ENCODE measurements at places on chromosomes 3 and 15.

DNA sequence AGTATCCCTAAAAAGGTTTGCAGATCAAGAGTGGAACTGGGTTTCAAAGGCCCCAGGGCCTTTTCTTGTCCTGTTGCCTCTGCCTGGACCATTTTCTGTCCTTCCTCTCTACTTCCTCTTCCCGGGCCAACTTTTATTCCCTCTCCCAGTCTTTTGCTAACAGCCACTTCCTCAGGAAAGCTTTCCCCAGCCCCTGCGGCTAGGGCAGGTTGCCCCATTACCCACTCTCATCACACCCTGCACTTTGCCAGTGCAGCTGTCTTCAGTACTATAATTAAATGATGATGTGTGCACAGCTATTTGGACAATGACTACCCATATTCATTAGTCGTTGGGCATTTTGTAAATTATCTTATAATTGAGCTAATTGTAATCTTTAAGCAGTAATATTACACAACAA lies 150.5 kb upstream of the THBS1 start:
- DNase-seq, result no peak

- no peak for DNase-seq
Observed at GRCh38 chr3:9730657-9731205, 804 bp upstream of the BRPF1 start.

GRCh38 chr3:170542704-170543103 lies 43.2 kb downstream of the SLC7A14 start:
- DNase-seq, result no peak

DNA sequence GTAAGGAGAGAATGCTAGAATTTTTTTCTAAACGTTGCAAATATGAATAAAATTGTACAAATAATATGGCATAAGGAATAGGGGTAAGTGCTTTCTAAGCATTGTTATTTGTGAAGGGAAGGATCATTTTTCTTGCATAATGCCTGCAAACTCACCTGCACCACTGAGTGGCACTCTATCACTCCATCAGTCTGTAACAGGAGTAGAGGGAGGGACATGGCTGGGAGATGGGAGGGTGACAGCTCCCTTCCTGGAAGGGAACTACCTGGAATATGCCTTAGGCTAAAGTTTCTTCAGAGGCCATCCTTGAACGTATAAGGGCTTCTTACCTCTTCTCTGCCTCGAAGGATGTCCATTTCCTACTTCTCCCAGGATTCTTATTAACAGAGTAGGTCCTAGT lies 3.0 kb downstream of the NAALADL2 start:
- no peak for DNase-seq

DNA sequence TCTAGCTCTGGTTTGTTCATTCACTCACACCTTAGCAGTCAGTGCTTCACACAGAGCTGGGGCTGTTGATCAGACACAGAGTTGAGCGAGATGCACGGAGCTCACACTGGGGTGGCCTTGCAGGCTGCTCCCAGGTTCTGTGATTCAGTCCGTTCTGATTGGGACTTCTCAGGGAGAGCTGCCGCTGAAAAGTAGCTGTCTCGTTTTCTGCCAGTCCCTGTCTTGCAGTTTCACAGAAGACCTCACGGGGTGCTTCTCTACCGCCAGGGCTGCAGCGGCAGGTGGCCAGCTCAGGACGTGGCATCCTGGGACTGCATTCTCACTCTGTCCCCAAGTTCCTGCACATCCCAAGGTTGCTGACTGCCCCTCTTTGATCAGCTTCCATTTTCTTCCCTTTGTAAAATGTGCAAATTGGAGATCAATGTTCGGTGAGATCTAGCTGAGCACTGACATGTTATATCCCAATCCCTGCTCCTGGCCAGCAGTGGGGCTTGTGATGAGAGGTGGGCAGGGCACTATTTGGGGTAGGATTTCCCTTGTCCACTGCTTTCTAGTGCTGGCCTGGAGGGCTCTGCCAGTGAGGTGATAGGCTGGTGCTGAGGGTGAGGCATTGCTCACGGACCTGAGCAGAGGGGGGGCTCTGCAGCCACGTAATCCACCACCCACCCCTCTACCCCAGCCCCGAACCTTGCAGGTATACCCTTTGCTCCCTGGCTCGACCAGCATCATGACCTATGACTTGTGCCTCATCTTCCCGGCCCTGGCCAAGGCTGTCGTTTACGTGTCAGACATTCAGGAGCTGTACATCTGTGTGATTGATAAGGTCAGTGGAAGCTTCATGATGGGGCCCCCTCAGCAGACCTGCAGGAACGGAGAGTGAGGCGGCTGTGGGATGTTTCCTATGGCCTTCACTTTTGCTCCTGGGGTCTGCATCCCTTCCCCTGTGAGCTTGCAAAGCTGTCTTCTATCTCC lies 5.3 kb upstream of the TXNRD3 start:
- no peak for DNase-seq
